Neuronal stem cell (in vitro differentiated cells): ENCODE measurements at places on chromosomes 4 and X.

- no peaks in the 10 kb centered on the region for H3K36me3 ChIP-seq
- H3K27ac ChIP-seq, result no peak overlapping the region
- no peak for DNase-seq
- no peaks in the 10 kb centered on the region for H3K27me3 ChIP-seq
These were observed 128.0 kb upstream of the ATOH1 start for GRCh38 chr4:93700571-93700970.

- no peaks in the 10 kb centered on the region for H3K27me3 ChIP-seq
- no peak overlapping the region for H3K27ac ChIP-seq
- H3K36me3 ChIP-seq, result no peaks in the 10 kb centered on the region
- H3K4me1 ChIP-seq, result no peaks in the 10 kb centered on the region
- no peak overlapping the region for H3K4me3 ChIP-seq
These were observed 53.6 kb downstream of the LIN54 start for GRCh38 chr4:82957045-82957444.

- H3K4me3 ChIP-seq, result no peak overlapping the region
- no peak overlapping the region for H3K27ac ChIP-seq
- H3K27me3 ChIP-seq, result no peaks in the 10 kb centered on the region
- no peaks in the 10 kb centered on the region for H3K36me3 ChIP-seq
- H3K4me1 ChIP-seq, result no peaks in the 10 kb centered on the region
These were observed 60.8 kb downstream of the MTMR8 start for GRCh38 chrX:64334467-64334866.

GRCh38 chr4:99300934-99301333 is 10.1 kb upstream of the ADH1A start:
- H3K36me3 ChIP-seq, result no peaks in the 10 kb centered on the region
- H3K4me1 ChIP-seq, result no peaks in the 10 kb centered on the region
- no peak overlapping the region for H3K27ac ChIP-seq
- no peaks in the 10 kb centered on the region for H3K27me3 ChIP-seq

DNA sequence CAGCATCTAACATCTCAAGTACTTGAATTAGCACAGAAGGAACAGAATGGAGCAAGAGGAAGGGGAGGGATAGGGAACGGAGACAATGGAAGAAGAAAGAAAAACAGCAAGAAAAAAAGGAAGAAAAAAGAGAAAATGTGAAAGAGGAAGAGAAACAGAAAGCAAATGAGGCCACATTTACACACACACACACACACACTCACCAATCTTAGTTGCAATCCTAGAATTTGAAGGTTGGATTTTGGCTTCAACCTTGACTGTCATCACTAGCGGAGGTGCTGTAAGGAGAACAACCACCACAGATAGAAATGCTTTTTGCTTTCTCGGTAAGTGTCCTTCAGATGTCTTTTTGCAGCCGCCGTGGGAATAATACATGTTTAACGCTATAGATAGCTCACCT is 327.1 kb upstream of the NWD2 start:
- no peak for DNase-seq
- no peaks in the 10 kb centered on the region for H3K36me3 ChIP-seq
- H3K4me1 ChIP-seq, result no peaks in the 10 kb centered on the region
- H3K27ac ChIP-seq, result no peak overlapping the region

DNA sequence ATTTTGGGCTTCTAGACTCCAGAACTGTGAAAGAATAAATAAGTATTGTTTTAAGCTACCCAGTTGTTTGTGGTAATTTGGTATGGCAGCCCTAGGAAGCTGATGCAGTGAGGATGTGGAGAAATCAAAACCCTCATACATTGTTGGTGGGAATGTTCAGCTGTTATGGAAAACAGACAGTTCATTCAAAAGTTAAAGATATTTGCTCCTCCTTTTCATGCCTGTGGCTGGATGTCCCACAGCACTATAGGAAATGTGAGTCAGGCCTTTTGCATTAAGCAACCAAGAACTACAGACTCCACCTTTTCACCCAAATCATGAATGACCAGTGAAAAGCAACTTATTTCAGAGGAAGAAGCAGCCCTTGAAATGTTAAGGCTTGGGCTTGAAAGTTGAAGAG is 6.7 kb downstream of the BBS12 start:
- H3K27ac ChIP-seq, result no peak overlapping the region
- H3K4me1 ChIP-seq, result no peaks in the 10 kb centered on the region
- no peak for DNase-seq
- peaks cover 4% of the 10 kb centered on the region for H3K36me3 ChIP-seq
- H3K4me3 ChIP-seq, result no peak overlapping the region
- H3K27me3 ChIP-seq, result no peaks in the 10 kb centered on the region

GRCh38 chr4:2417226-2417764 is 1.1 kb downstream of the ZFYVE28 start:
- no peak overlapping the region for H3K27ac ChIP-seq
- no peak for DNase-seq
- no peak overlapping the region for H3K4me3 ChIP-seq
- H3K4me1 ChIP-seq, result peaks cover 22% of the 10 kb centered on the region
- H3K36me3 ChIP-seq, result no peaks in the 10 kb centered on the region

GRCh38 chrX:110025395-110025794 is 22.5 kb downstream of the TMEM164 start:
- H3K27ac ChIP-seq, result no peak overlapping the region
- H3K36me3 ChIP-seq, result no peaks in the 10 kb centered on the region
- no peak for DNase-seq
- no peaks in the 10 kb centered on the region for H3K27me3 ChIP-seq
- H3K4me1 ChIP-seq, result no peaks in the 10 kb centered on the region

GRCh38 chr4:6122496-6122895 is 77.9 kb downstream of the JAKMIP1 start:
- H3K27me3 ChIP-seq, result peaks cover 2% of the 10 kb centered on the region
- no peak overlapping the region for H3K4me3 ChIP-seq
- H3K4me1 ChIP-seq, result peaks cover 6% of the 10 kb centered on the region
- DNase-seq, result no peak
- no peak overlapping the region for H3K27ac ChIP-seq

- H3K4me3 ChIP-seq, result no peak overlapping the region
- no peak for DNase-seq
- no peak overlapping the region for H3K27ac ChIP-seq
- H3K4me1 ChIP-seq, result no peaks in the 10 kb centered on the region
- no peaks in the 10 kb centered on the region for H3K36me3 ChIP-seq
These were observed 179.5 kb downstream of the SMIM20 start for GRCh38 chr4:26093551-26093950.

- no peak overlapping the region for H3K27ac ChIP-seq
- no peak overlapping the region for H3K4me3 ChIP-seq
- no peaks in the 10 kb centered on the region for H3K36me3 ChIP-seq
- no peaks in the 10 kb centered on the region for H3K27me3 ChIP-seq
- no peaks in the 10 kb centered on the region for H3K4me1 ChIP-seq
- DNase-seq, result no peak
These were observed 10.5 kb upstream of the EIF4E start for GRCh38 chr4:98939438-98939837.

GRCh38 chr4:98908703-98909262 is 20.1 kb downstream of the EIF4E start:
- H3K27me3 ChIP-seq, result no peaks in the 10 kb centered on the region
- no peak overlapping the region for H3K4me3 ChIP-seq
- H3K27ac ChIP-seq, result no peak overlapping the region

DNA sequence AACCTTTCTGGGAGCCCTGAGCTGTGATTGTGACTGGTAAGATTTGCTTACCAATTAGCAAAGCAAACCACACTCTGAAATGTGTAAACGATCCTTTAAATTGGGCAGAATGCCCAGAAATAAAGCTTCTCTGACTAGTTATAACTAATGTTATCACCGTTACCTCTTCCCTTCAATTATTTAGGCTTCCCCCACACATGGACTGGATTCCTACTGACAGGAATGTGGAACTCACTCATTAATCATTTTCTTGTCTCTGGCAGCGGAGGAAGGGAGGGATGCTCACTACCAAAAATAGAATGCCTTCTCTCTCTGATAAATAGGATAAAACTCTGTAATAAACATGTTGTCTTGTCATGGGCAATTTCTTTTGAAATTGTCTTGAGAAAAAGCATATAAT is 25.3 kb upstream of the NWD2 start:
- no peaks in the 10 kb centered on the region for H3K36me3 ChIP-seq
- no peaks in the 10 kb centered on the region for H3K27me3 ChIP-seq
- H3K27ac ChIP-seq, result no peak overlapping the region

- no peaks in the 10 kb centered on the region for H3K27me3 ChIP-seq
- no peaks in the 10 kb centered on the region for H3K4me1 ChIP-seq
- no peak for DNase-seq
- no peak overlapping the region for H3K4me3 ChIP-seq
- H3K36me3 ChIP-seq, result no peaks in the 10 kb centered on the region
- no peak overlapping the region for H3K27ac ChIP-seq
These were observed 551.4 kb upstream of the IGFBP7 start for GRCh38 chr4:57661517-57662090.

- H3K27me3 ChIP-seq, result peaks cover 6% of the 10 kb centered on the region
- no peaks in the 10 kb centered on the region for H3K36me3 ChIP-seq
- H3K4me1 ChIP-seq, result peaks cover 3% of the 10 kb centered on the region
- H3K27ac ChIP-seq, result no peak overlapping the region
- H3K4me3 ChIP-seq, result no peak overlapping the region
These were observed 2.4 kb downstream of the PKD2 start for GRCh38 chr4:88009871-88010270.

- peaks cover 5% of the 10 kb centered on the region for H3K36me3 ChIP-seq
- no peak overlapping the region for H3K4me3 ChIP-seq
- H3K4me1 ChIP-seq, result peaks cover 11% of the 10 kb centered on the region
These were observed 4.7 kb upstream of the TCEAL1 start for GRCh38 chrX:103624111-103624510.

DNA sequence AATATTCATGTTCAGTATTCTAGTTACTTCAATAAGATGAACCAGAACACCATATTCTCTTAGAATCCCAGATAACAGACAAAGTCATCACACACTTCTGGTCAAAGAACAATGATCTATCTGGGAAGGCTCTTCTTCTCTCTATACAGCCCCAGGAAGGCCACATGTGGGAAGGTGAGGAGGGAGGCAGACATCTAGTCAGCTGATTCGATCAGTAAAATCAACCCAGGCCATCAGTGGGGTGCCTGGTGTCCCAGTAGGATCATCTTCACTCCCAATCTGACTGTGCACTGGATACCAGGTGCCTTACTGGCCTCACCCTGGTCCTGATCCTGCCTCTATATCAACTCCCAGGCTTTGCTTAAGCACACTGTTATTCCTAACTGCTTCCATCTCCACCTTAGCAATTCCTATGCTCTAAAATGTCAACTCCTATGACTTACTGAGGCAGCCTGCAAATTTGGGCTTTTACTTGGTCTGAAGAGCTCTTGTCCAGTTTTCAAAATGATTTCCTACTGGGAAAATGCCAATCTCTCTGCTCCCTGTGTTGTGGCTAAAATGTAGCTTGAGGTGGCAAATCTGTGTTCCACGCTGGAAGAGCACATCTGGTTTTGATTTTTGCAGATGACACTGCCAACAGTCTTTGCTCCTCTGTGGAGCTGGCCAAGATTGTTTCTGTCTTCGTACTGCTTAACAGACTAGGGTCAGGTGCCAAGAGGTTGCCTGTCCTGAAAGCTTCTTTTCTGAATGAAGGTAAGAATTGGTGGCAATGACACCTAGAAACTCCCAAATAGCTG is 128.7 kb downstream of the MGST2 start:
- no peak overlapping the region for H3K27ac ChIP-seq
- no peak for DNase-seq
- H3K36me3 ChIP-seq, result no peaks in the 10 kb centered on the region
- H3K4me3 ChIP-seq, result no peak overlapping the region
- no peaks in the 10 kb centered on the region for H3K4me1 ChIP-seq
- no peaks in the 10 kb centered on the region for H3K27me3 ChIP-seq

GRCh38 chrX:50962156-50962555 is 51.6 kb downstream of the BMP15 start:
- no peaks in the 10 kb centered on the region for H3K4me1 ChIP-seq
- no peak overlapping the region for H3K4me3 ChIP-seq
- no peak for DNase-seq
- H3K36me3 ChIP-seq, result no peaks in the 10 kb centered on the region

GRCh38 chr4:112852601-112853000 is 196.9 kb upstream of the ANK2 start:
- H3K27ac ChIP-seq, result no peak overlapping the region
- H3K27me3 ChIP-seq, result no peaks in the 10 kb centered on the region
- DNase-seq, result no peak
- no peaks in the 10 kb centered on the region for H3K4me1 ChIP-seq
- H3K4me3 ChIP-seq, result no peak overlapping the region

DNA sequence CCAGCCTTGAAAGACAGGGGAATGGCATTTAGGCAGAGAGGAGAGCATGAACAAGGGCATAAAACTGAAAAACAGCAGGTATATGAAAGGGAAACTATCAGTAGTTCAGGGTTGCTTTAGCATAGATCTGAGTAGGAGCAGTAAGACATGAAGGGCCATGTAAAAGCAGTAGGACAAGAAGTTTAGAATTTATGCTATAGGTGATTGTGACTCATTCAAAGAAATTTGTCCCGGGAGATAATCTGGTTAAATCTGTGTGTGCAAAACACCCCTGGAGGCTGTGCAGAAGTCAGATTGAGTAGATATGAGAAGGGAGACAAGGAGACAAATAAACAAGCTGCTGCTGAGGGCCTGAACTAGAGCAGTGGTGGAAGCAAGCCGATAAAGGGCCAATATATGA is 109.1 kb upstream of the BMP3 start:
- no peaks in the 10 kb centered on the region for H3K4me1 ChIP-seq
- no peak overlapping the region for H3K27ac ChIP-seq
- no peak overlapping the region for H3K4me3 ChIP-seq
- H3K27me3 ChIP-seq, result no peaks in the 10 kb centered on the region

DNA sequence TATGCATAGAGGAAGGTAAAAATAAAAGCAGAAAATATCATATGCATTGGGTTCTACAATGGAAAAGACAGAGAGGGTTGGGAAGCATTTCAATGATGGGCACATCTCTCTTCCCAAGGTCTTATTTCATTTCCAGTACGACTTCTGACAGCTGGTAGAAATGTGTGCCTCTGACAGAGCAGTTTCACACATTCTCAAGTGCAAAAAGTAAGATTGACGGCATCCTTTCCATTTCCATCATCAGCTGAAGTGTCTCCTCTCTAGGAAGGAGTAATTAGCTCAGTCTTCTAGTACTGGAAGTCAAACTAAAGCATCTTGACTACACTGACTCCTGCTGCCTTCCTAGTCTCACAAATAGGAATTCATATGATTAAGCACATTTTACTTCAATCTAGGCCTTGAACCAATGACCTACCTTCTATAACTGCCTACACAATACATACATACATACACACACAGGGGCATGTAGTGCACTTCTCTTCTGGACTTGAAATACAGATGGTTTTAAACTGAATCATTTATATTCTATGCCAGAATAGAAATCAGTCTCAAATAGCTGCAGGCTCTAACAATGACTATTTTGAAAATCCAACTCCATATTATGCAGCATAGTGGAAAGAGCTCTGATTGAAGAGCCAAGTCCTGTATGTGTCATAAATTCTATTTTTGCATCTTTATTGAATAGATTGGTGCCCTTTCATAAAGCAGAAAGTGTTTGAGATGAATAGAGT is 473.4 kb downstream of the INPP4B start:
- H3K4me3 ChIP-seq, result no peak overlapping the region
- H3K36me3 ChIP-seq, result no peaks in the 10 kb centered on the region
- no peak overlapping the region for H3K27ac ChIP-seq
- peaks cover 15% of the 10 kb centered on the region for H3K4me1 ChIP-seq
- no peaks in the 10 kb centered on the region for H3K27me3 ChIP-seq

DNA sequence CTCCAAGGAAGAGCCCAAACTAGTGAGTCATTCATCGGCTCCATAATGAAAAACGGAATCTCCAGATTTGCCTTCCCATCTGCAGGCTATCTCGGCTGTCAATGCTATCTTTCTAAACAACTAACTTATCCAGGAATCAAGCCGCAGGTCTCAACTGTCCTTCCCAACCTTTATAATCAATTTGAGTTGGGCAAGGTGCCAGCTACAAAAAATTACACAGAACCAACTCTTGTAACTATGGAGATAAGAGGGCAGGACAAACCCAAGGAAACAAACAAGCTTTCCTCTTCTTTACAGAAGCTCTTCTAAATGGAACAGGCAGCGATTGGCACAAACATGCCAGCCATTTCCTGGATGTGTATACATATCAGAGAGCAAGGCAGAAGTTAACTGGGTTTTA is 61.2 kb upstream of the RAI2 start:
- H3K36me3 ChIP-seq, result no peaks in the 10 kb centered on the region
- H3K27me3 ChIP-seq, result no peaks in the 10 kb centered on the region
- no peaks in the 10 kb centered on the region for H3K4me1 ChIP-seq
